ENCODE measurements at places on chromosomes 3 and 15.

- no peak for DNase-seq
Observed at GRCh38 chr3:101842245-101842934, 6.9 kb upstream of the NFKBIZ start.

GRCh38 chr3:196609805-196610515 is 29.5 kb upstream of the NRROS start:
- no peak for DNase-seq

DNA sequence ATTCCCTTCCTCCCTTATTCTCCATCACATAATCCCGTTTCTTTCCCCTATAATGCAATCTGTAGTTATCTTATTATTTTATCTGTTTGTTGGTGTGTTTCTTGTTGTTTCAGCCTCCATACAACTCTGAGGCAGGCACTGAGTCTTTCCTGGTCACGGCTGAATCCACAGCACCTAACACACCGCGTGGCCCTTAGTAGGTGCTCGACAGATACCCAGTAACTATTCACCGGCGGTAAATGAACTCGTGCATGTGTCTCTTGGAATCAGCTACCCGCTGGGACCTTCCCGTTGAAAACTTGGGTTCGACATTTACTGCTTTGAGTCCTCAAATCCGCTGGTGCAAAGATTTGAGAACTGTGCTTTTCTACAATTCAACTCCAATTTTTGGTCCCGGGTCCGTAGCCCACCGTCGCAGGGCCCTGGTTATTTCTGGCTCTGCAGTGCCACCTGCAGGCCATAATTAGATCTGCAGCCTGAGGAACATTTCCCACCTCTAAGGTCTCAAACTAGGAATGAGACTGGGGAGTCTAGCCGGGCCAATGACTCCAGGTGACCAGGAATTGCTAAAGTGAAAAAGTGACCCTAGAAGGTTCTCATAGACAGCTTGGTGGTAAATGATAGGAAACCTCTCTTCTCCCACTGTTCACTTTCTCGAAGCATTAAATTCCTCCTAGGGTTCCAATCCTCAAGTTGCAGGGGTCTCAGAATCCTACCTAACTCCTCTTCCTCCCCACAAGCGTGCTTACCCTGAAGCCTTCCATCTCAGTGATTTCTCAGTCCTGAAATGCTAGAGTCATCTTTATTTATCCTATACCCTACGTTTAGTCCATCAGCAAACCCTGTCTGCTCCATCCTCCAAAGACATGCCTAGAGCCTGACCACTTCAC is 40.0 kb upstream of the TRH start:
- DNase-seq = peak; percentile 46

DNA sequence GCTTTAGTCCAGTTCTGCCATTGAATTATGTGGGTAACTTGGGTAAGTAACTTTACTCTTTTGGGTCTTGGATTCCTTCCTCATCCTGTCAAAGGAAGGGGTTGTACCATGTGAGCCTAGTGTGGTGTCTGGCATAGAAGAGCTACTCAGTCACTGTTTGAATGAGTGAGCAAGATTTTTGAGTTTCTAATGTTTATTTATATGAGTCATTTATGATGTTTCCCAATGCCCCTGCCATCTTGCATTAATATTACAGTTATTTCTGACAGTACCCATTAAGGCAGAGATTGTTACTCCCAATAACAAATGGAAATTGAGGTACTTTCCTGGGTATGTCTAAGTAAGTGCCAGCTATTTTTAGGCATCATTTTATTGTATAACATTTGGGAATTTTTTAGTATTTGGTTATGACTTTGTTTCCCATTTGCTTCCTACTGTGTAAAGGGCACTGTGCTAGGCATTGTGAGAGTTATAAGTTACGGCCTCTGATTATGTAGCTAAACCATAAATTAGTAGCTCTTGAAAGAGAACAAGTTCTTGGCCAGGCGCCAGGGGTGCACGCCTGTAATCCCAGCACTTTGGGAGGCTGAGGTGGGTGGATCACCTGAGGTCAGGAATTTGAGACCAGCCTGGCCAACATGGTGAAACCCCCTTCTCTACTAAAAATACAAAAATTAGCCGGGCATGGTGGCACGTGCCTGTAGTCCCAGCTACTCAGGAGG is 23.5 kb downstream of the NR1D2 start:
- DNase-seq = no peak

- DNase-seq = peak; percentile 27
Observed at GRCh38 chr3:193780810-193781478, 187.9 kb downstream of the OPA1 start.

DNA sequence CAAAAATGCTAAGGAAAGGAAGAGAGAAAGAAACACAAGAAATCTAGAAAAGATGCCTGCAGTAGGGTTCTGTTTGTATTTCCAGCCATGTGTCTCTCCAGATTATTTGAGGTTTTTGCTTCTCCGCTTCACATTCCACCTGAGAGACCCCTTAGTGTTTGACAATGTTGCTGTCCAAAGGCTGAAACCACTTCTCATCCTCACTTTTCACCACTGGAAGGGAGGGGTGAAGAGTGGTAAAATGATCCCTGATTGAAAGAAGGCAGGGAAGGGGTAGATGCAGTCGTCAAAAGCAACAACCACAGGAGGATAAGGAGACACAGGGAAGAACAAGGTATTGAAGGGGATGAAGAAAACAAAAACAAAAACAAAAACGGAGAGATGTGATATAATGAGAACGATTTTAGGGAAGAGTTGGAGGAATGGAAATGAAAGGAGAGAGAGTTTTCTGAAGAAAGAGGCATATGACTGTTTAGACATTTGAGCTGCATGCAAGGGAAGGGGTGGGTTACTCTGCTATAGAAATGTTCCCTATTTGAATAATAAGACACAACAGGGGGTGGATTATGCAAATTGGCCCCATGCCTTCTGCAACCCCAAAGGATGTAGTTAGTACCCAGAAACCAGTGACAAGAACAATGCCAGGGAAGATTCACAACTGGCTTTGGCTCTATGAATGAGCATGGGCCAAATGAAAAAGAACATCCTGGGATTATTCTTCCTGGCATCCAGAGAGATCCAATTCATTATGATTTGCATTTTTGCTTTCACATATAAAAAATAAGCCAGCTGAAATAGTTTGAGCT is 235.9 kb downstream of the GAP43 start:
- no peak for DNase-seq

DNA sequence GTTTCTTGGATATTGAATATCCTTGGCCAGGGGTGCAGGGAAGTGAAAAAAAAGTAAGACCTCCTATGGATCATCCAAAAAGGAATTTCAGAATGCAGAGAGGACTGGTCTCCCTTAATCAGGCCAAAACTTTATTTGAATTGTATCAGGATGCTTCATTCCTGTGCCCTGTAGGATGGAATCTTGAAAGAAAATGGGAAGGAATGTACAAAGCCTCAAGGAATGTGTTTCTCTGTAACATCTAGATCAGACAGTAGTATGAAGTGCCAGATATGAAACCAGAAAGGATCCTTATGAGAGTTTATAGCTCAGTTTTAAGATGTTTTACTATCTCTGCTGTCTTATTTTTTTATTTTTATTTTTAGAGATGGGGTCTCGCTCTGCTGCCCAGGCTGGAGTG is 6.5 kb upstream of the GSK3B start:
- DNase-seq = no peak

- DNase-seq = no peak
Observed at GRCh38 chr3:189188466-189188865, 16.7 kb downstream of the TPRG1 start.

GRCh38 chr3:55549177-55549576 is 62.1 kb upstream of the WNT5A start:
- DNase-seq = no peak

- DNase-seq = peak; percentile 31
Observed at GRCh38 chr15:59372352-59373211, at the start of gene MYO1E. TSS of gene MYO1E (minus strand) at chr15:59372871. CDS start at chr15:59372500, 371 bp downstream.

DNA sequence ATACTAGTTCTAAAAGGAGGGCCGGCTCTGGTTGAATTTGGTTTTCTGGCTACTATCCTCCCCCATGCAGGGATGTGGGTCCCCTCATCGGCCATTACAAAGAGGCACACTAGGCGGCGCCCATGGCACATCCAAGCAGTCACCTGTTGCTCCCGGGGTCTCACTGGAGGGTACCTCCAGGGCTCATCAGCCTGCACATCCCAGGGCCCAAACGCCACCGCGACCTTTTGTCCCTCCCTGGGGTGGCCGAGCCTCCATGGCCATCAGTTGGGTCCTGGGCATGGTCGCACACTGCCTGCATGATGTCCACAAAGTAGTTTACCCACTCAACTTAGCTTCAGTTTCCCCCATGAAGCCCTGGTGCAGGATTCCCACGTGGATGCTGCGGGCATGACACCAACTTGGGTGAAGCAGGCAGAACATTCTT is 28.3 kb downstream of the IDH3A start:
- peak; percentile 43 for DNase-seq

- no peak for DNase-seq
Observed at GRCh38 chr15:56835718-56836171, 82.7 kb upstream of the TCF12 start.

DNA sequence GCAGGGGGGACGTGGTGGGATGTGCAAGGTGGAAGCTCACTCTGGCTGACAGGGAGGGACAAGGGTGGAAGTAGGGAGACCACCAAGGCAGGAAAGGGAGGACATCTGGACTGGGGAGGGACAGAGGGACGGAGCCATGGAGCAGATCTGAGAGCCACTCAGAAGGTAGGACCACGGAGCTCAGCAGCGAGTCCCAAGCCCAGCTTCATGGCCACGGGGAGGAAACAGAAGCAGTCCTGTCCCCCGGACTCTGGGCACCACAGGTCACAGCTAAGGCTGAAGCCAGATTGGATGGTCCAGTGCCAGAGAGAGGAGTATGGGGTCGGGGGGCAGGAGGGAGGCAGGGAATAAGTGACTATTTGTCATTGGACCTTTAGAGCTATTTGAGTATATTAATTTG is 220.1 kb downstream of the TBC1D2B start:
- no peak for DNase-seq

GRCh38 chr3:126114443-126115386 is 30.8 kb upstream of the SLC41A3 start:
- peak; percentile 11 for DNase-seq

- DNase-seq = no peak
Observed at GRCh38 chr3:81601707-81602305, 159.6 kb downstream of the GBE1 start.

DNA sequence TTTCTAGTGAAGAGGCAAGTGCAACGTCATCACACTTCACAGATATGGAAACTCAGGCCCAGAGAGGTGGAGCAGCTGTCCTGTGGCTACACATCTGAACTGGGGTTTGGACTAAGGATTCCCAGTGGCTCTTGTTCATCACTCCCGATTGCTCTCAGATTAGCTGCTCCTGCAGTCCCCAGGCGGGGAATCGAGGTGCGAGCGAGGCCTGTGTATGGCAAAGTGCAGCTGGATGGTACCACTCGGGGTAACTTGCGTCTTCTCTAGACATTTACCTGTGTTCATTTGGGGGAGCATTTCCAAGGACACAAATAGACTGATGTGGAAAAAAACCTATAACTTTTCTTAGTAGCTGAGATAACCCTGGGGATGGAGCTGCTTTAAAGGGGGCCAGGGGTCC is 45.9 kb upstream of the TRPM1 start:
- no peak for DNase-seq

DNA sequence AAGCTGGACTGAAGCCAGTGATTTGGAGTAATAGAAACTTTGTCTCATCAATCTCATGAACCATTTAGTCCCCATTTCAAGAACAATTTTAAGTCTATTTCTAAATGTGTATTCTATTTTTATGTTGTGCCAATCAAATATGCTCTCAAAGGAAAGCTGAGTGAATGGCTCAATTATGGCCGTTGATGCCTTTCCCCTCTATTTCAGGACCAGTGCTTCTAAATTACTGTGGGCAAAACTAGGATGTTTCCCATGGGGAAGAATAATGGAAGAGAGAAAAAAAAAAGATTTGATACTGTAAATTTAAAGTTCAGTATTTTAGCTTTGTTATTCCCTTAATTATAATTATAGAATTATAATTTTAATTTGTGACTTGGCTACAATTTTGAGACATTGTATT is 110.1 kb downstream of the CADM2 start:
- no peak for DNase-seq

- DNase-seq = no peak
Observed at GRCh38 chr3:55751730-55752129, 264.6 kb upstream of the WNT5A start.

- no peak for DNase-seq
Observed at GRCh38 chr15:63870487-63871209, 36.9 kb upstream of the HERC1 start.

DNA sequence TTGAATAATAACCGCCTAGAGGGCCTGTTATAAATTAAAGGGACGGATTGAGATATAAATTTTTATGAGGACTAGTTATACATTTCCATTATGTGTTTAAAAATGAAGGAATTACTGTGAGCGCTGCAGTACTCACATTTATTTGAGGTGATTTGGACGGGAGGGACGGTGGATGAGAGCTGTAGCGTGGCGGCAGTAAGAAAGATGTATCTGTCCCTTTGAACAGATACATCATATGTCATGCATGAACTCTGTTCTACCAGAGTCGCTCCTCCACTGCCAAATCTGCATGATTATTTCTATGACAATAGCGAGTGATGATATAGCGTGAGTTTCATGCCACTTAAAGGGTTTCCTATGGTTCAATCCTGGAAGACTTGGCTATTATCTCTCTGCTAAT is 538.8 kb downstream of the MCTP2 start:
- DNase-seq = no peak

- DNase-seq = no peak
Observed at GRCh38 chr3:116176974-116177555, 268.2 kb downstream of the LSAMP start.

- no peak for DNase-seq
Observed at GRCh38 chr3:134406331-134407238, 32.3 kb upstream of the AMOTL2 start.

GRCh38 chr3:52092271-52092660 is 35.9 kb upstream of the DUSP7 start:
- no peak for DNase-seq

DNA sequence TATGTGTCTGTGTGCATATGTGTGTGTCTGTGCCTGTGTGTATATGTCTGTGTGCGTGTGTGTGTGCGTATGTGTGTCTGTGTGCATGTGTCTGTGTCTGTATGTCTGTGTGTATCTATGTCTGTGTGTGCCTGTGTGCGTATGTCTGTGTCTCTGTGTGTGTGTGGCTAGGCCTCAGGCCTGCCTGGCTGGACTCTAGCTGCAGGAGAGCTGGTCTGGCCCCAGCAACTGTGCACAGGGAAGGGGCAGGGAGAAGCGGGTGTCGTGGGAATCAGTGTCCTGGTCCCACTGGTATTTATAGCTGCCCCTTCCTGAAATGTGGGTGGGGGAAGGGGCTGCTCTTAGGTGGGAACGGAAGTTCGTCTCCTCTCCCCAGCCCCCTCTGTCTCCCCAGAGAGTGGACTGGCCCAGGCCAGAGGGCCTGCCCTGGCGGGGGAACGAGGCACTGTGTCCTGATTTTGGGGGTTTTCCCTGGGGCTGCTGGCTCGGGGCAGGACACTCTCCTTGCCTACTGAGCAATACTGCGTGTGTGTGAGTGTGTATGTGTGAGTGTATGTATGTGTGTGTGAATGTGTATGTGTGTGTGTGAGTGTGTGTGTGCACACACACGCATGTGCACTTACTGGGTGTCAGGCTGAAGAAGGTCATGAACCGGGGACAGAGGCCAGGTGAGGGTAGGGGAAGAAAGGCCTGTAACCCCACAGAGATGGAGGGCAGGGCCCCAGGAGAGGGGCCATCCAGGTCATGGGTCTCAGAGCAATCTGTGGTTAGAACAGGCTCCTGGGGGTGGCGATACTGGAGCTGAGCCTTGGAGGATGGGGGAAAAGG is 6.6 kb downstream of the CSPG4 start:
- no peak for DNase-seq

GRCh38 chr15:52368402-52368801 is 72.8 kb upstream of the MYO5C start:
- DNase-seq = no peak

- DNase-seq = no peak
Observed at GRCh38 chr3:193589129-193589528, 3.9 kb upstream of the OPA1 start.
